SHP77 treated with DMSO at 0.1 percent for 48 hours (cell line): ENCODE measurements at places on chromosomes 11 and 22.
A peak's percentile ranks its signal among the peaks of the same experiment; 100 is the strongest.

- DNase-seq: no peak
These were observed 36.1 kb downstream of the PPFIA1 start for GRCh38 chr11:70306586-70307033.

DNA sequence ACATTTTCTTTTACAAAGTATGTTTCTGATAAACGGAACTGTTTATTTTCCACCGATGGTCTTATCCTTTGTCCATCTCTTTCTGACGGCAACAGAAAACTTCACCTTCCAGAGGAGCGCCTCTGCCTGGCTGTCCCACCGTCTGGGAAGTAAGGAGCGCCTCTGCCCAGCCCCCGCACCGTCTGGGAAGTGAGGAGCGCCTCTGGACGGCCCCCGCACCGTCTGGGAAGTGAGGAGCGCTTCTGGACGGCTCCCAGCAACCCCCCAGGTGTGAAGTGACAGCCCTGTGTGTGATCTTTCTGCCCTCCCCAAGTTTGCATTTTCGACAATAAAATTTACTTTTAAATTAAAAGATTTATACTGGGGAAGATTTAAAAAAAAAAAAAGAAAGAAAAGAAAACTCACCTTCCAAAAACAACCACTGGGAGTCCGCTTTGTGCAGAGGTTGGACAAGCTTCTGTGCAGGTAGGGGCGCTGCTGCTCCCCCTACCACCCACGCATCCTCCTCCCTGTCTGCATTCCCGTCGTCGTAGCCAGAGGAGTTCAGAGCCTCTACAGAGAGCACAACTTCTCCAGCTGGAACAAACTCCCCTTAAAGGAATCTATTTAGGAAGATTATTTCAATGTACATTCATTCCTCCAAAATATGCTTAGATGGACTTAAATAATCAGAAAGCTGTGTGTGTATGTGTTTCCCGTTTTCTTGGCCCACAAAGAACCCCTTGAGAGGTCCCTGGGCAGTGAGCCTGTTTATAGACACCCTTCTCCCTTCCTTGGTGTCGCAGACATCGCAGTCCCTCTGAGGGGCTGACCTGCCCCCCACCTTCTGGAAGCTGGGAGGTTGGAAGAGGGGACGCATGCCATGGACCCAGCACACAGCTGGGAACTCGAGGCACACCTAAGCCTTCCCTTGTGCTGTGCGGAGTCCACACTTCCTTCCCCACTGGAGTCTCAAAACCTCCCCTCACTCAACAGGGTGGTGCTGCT lies 849 bp upstream of the APOBEC3B start:
- peak; percentile 28 for DNase-seq

DNA sequence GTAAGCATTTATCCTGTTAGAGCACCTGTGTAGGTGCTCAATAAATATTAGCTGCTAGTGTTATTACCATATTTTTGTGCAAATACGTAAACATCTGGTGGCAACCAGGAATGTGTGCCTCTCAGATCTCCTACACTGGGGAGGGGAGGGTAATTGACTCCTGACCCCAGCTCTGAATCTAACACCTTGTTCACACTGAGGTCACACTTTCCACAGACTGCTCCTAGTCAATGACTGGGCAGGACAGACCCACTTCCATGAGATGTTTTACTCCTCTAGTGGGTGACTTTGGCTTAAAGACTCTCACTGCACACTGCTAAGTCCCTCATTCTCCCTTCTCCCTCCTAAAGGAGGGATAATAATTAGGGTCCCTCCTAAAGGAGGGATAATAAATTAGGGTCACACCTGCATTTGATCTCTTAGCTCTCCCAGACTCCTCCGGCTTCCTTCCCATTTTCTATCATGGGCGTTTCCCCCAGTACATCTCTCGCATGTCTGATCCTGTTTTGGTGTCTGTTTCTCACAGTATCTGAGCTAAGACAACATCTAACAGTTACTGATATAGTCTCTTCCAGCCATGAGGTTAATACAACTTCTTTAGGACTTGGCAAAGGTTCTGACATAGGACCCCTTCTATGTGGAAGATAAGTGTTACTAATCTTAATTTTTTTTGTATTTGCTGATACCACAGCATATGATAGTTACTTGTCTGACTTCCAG lies 8.0 kb downstream of the CSTPP1 start:
- DNase-seq: no peak

DNA sequence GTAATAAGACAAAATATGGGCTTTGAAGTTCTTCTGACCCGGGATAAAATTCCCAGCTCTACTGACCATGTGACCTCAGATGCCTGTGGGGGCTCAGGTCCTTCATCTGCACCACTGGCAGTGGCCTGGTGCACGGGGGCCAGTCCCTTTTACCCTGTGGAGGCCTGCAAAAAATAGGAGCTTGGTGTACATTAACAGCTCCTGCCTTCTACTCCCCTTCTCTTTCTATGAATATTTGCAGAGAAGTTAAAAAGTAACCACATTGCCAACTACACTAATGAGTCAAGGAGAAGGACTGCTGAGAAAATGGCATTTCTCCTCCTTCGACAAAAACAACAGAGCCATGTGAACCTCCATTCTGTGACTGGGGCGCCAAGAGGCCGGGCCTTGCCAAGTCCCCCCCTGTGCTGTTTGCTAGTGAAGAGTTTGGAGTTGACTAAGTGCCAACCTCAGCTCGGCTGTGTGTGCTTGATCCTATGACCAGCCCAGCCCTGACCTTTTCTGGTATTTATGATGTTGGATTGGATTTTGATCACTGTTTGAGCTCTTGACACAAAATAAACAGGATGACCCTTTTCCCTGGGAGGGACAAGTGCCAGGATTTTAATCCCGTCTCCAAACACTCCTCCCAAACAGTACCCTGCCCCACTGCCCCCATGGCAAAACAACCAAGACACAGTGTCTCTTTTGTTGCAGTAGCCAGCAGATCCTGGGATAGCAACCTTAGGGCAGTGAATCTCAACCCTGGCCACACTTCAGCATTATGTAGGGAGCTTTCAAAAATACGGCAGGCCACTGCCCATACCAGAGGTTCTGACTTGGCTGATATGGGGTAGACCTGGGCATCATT lies 380.1 kb downstream of the LARGE1 start:
- peak; percentile 5 for DNase-seq

DNA sequence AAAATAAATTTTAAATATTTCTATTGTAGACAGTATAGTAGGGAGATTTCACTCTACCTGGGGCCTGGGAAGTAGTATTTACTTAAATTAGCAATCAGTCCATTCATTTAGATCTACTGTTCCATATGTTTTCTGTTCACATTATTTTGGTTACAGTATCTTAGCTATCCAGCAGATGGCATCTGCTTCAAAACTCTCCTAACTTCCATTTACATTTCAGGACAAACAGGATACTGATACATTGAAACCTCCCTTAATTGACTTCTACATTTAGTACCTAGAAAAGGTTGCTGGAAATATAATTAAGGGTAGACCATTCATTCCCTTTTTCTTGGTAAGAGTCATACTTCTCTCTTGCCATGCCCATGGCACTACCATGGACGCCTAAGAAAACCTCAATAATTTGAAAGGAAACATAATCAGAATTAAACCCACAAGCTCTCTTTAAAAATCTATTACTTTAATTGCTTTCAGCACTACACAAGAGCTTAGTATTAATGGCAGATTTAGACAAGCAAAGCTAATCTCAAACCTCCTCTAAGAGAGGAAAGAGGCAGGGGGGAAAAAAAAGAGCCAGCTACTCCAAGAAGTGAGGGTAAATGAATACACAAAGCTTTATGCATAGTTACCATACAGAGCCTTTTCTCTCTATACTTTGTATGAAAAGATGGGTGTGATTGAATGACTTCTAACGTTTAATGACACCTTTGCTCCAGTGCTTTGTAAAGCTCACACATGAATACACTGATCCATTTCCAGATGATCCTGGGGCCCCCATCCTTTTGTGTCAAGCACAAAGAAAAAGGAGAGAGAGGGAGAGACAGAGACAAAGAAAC lies 131.2 kb upstream of the MTMR2 start:
- DNase-seq: no peak

GRCh38 chr11:95680169-95680929 lies 109.2 kb downstream of the FAM76B start:
- no peak for DNase-seq

GRCh38 chr11:126660761-126661425 lies 305.4 kb downstream of the ST3GAL4 start:
- DNase-seq: no peak

DNA sequence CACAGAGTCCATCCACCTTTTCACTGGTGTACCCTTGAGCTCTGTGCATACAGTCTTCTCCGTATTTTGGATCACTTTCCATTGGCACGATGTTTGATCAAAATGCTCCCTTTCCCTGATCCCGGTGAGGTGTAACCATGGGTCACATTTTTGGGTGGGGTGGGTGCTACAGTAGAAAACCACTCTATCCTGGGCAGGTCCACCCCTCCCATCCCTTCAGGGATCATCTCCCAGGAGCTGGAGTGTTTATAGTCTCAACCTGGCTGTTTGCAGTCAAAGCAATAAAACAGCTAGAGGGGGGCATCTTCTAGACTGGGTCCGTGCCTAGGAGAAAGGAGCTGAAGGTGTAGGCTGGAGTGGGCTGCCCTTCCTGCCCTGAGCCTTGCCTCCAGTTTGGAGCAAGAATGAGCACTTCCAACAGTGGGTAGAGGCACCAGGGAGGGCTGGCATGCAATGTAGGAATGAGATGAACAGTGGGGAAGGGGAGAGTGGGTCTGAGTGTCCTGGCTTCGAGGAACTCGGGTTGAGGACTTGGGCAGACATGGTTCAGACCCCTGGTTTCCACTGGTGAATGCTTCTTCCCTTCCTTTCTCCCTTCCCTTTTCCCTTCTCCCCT lies 38.8 kb downstream of the RNF141 start:
- no peak for DNase-seq

DNA sequence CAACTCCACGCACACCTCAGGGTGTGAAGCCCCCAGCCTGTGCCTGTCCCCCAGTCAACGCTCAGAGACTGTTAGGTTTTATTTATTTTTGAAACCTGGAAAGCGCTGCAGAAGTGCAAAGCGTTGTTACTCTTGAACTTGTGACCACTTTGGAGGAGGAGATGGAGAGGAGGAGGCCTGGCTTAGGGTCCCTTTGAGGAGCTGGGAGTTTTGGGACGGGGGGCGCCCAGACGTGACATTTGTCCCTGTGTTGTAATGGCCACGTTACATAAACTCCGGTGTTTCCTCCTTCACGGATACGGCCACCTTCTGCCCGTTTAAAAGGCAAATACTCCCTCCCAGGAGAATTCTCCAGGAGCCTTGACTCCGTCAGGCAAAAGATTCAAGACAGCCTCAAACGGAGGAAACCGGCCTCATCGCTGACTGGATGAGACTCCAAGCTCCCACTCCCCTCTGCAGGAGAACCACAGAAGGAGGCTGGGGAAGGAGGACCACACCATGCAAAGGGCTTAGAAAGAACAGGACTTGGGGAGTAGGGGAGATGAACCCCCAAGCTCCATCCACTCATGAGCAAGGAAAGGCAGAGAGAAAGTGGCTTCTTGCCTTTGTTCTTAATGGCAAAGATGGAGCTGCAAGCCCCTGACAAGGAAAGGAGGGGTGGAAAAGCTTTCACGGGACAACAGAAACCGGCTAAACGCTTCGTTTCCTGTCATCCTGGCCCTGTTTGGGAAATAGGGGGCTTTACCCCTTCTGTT lies 630 bp downstream of the PIK3IP1 start:
- no peak for DNase-seq

- no peak for DNase-seq
These were observed 593 bp downstream of the SSH3 start for GRCh38 chr11:67303835-67304411.

DNA sequence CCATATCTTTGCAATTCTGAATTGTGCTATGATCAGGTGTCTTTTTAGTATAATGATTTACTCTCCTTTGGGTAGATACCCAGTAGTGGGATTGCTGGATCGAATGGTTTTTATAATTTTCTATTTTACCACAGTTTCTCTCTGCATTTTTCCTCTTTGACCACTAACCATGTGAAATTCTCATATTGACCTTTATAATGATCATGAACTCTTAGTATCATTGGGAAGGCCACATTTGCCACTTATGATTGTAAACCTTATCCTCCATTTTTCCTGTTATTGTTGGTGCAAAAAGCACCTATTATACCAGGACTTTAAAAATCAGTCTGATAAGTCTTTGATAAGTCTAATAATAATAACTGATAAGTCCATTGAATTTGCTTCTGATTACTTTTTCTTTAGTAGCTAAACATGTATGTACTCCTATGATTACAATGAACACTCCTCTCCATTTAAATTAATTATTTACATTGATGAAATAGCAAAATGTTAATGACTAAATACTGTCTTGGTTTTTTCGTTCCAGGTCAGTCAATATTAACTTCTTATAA lies 9.6 kb downstream of the NEAT1 start:
- DNase-seq: no peak

GRCh38 chr11:91421641-91422040 lies 803.0 kb upstream of the FAT3 start:
- DNase-seq: no peak

- DNase-seq: no peak
These were observed 5.9 kb downstream of the IL10RA start for GRCh38 chr11:117992136-117992535.

DNA sequence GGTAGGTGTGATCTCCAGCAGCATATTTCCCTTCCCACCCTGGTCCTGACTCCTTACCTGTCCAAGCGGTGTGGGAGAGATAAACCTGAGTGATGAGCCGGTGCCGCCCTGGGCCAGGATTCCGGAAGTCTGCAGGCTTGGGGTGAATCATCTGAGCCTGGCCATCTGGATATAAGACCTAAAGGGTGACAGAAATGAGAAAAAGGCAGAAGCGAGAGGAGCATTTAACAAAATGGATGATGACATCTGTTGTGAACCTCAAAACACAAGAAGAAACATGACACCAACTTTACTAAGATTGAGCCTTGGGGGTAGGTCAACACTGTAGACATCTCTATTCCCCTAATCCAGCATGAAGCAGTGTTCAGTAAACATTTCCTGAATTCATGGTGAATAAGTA lies 62.8 kb downstream of the AAMDC start:
- no peak for DNase-seq

GRCh38 chr11:80911666-80912065 lies 1470.8 kb upstream of the TENM4 start:
- no peak for DNase-seq

DNA sequence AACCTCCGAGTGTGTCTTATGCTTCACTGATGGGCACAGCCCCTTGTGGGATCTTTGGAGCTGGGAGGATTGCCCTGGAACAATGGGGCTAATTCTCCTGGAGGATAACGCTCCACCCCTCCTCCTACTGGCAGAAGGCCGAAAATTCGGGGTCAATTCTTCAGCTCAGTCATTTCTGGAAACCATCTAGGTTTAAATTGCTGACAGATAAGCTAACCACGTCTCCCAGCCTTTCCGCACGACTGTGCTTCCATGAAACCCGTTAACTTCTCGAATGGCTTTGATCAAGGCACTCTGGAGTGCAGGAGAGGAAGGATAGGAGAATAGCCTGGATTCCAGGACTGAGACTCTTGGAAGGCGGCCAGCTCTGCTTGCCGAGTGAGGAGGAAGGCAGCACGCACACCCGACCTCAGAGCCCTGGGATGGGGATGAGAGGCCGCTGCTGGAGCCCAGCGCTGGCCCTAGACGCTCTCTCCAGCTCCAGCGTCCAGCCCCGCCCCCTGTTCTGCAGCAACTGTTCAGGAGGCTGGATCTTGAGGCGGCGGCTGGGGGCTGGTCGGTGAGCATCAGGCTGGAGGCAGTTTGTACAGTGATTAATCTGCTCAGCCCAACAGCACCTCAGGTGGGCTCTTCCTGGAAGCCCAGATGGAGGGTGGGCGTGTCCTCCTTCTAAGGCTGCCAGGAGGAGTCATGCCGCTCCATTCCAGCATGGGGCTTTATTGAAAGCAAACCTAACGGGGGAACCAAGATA lies 176.7 kb upstream of the NCAM1 start:
- no peak for DNase-seq
